Natural killer cell (primary cell): ENCODE measurements at places on chromosomes 7 and 10. TPM values are rescaled to one million over a fixed set of nuclear protein-coding genes. Genes with fewer than 3 reads are reported as not detected.

DNA sequence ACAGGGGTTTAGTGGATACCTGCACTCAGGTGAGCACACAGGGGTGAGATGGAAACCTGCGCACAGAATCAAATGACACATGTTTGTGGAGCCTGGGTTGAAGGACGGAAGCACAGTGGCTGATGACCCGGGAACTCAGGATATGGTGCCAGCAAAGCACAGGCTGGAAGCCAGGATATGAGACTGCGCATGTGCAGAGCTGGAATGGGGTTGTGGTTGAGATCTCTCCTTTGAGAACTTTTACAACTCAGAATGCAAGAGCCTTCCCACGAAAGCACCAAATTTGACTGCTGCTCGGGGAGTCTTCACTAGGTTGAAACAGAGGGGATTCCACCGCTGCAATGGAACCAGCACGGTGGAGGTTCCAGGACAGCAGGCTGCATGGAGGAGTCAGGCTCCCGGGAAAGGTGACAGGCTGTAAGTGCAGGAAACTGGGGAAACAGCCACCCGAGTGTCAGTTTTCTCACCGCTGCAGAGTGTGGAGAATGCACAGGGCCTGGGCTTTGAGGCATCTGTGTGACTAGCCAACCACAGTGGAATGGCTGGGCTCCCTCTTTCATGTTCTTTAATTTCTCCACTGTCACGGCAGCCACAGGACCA lies 133.4 kb upstream of the TCERG1L start:
- H3K4me1 ChIP-seq = no peaks in the 10 kb centered on the region
- no peak overlapping the region for H3K27ac ChIP-seq
- H3K36me3 ChIP-seq = no peaks in the 10 kb centered on the region
- H3K4me3 ChIP-seq = no peak overlapping the region

DNA sequence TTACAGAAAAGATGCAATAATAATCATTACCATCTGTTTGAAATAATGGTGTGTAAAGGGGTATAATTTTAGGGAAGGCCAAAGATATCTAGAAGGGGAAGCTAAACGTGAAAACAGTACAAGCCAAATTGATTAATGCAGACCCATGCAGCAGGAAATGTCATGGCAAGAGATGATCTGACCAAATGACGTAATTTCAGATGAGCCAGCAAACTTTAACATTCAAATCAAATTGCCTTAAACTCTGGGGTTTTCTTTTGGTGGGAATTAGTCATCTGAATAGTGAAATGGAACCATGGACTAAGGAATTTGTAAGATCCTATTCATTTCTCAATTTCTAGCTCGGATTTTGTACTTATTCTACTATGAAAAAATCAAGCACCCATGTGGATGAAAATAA lies 21.4 kb upstream of the SCIN start:
- no peaks in the 10 kb centered on the region for H3K4me1 ChIP-seq
- no peak overlapping the region for H3K27ac ChIP-seq
- no peak overlapping the region for H3K4me3 ChIP-seq
- no peaks in the 10 kb centered on the region for H3K27me3 ChIP-seq

- H3K36me3 ChIP-seq = no peaks in the 10 kb centered on the region
- no peak overlapping the region for H3K4me3 ChIP-seq
- no peak for DNase-seq
- no peak overlapping the region for H3K27ac ChIP-seq
- no peaks in the 10 kb centered on the region for H3K4me1 ChIP-seq
These were observed 180.6 kb downstream of the ABCA13 start for GRCh38 chr7:48351900-48352299.

- no peaks in the 10 kb centered on the region for H3K36me3 ChIP-seq
- H3K4me1 ChIP-seq = no peaks in the 10 kb centered on the region
- DNase-seq = no peak
- H3K27ac ChIP-seq = no peak overlapping the region
- H3K4me3 ChIP-seq = no peak overlapping the region
- no peaks in the 10 kb centered on the region for H3K27me3 ChIP-seq
These were observed 160.9 kb upstream of the CSTF2T start for GRCh38 chr10:51860257-51860656.

Gene SPDYE5
- not detected for total RNA-seq

GRCh38 chr10:102421757-102422512 lies 1.3 kb downstream of the FBXL15 start:
- H3K27me3 ChIP-seq = peaks cover 15% of the 10 kb centered on the region
- H3K4me1 ChIP-seq = peaks cover 39% of the 10 kb centered on the region
- peak overlapping the region; percentile 83 for H3K4me3 ChIP-seq
- peak overlapping the region; percentile 81 for H3K27ac ChIP-seq
- peak; percentile 58 for DNase-seq
- peaks cover 11% of the 10 kb centered on the region for H3K36me3 ChIP-seq

DNA sequence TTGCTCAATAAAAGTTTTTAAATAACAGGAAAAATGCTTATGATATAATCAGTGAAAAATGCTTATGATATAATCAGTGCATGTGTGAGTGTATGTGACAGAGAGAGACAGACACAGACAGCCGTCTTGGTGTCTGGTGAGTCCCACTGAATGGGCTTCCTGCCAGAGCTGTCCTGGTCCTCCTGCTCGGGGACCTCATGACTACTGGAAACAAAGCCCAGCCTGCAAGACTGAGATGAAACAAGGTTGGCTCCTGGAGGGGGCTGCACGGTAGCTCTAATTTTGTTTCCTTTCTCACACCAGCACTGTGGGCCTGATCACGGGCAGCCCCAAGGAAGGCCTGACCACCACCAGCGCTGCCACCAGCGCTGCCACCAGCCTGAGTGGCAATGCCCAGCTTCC lies 57.3 kb downstream of the NRP1 start:
- H3K4me3 ChIP-seq = no peak overlapping the region
- no peaks in the 10 kb centered on the region for H3K36me3 ChIP-seq
- H3K27ac ChIP-seq = no peak overlapping the region
- H3K4me1 ChIP-seq = no peaks in the 10 kb centered on the region
- peaks cover 4% of the 10 kb centered on the region for H3K27me3 ChIP-seq

GRCh38 chr10:64574371-64574770 lies 1053.2 kb downstream of the REEP3 start:
- no peaks in the 10 kb centered on the region for H3K4me1 ChIP-seq
- no peaks in the 10 kb centered on the region for H3K36me3 ChIP-seq
- H3K4me3 ChIP-seq = no peak overlapping the region
- no peaks in the 10 kb centered on the region for H3K27me3 ChIP-seq

Gene CPVL
- total RNA-seq = 4.9 TPM

Gene ANXA8L1
- not detected for total RNA-seq

GRCh38 chr7:149180722-149181449 lies 14.5 kb upstream of the ZNF282 start:
- no peak overlapping the region for H3K27ac ChIP-seq
- DNase-seq = no peak
- peaks cover 42% of the 10 kb centered on the region for H3K36me3 ChIP-seq
- no peak overlapping the region for H3K4me3 ChIP-seq

GRCh38 chr7:113698556-113699220 lies 220.1 kb downstream of the PPP1R3A start:
- no peak overlapping the region for H3K27ac ChIP-seq
- H3K36me3 ChIP-seq = no peaks in the 10 kb centered on the region
- H3K4me1 ChIP-seq = no peaks in the 10 kb centered on the region
- no peaks in the 10 kb centered on the region for H3K27me3 ChIP-seq

Gene KRIT1
- total RNA-seq = 76.7 TPM

GRCh38 chr7:100825751-100826513 lies 1.4 kb downstream of the EPHB4 start:
- peaks cover 28% of the 10 kb centered on the region for H3K4me1 ChIP-seq
- no peaks in the 10 kb centered on the region for H3K36me3 ChIP-seq
- no peak overlapping the region for H3K27ac ChIP-seq

Gene VDAC2
- total RNA-seq = 110 TPM

Gene CTTNBP2
- not detected for total RNA-seq

DNA sequence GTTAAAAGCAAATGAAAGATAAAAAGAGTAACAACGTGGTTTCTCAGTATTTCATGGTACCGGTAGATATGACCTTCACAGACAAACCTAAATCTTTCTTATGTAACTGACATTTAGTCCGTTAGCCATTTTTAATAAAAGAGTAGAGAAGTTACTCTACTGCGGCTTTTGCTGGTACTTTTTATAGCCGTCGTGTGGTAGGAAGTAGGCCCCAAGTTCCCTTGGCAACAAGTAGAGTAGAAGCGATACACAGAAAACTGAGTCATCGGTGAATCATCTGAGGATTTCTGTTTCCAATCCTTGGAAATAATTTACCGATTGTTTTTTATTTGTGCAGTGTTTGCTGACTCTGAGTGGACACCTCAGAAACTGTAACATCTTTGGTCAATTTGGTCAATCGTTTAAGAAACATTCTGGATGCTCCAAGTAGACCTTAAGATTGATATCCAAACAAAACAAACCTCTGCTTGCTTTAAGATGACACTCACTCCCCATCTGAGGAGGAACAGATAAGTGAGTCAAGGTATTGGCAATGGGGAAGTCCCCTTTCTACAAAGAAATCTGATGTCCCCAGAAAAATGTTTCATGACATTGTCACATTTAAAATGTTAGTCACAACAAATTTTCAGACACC lies 63.9 kb upstream of the AHR start:
- DNase-seq = peak; percentile 50
- H3K27me3 ChIP-seq = no peaks in the 10 kb centered on the region
- H3K4me3 ChIP-seq = peak overlapping the region; percentile 0
- H3K36me3 ChIP-seq = no peaks in the 10 kb centered on the region

- no peak for DNase-seq
- no peak overlapping the region for H3K27ac ChIP-seq
- H3K36me3 ChIP-seq = no peaks in the 10 kb centered on the region
- peaks cover 41% of the 10 kb centered on the region for H3K4me1 ChIP-seq
- H3K4me3 ChIP-seq = no peak overlapping the region
These were observed 49.9 kb upstream of the UCN3 start for GRCh38 chr10:5314840-5315239.

GRCh38 chr10:21336476-21337170 lies 188.9 kb downstream of the SKIDA1 start:
- H3K27me3 ChIP-seq = no peaks in the 10 kb centered on the region
- DNase-seq = no peak
- no peaks in the 10 kb centered on the region for H3K36me3 ChIP-seq
- no peak overlapping the region for H3K27ac ChIP-seq
- no peaks in the 10 kb centered on the region for H3K4me1 ChIP-seq

Gene NPSR1
- total RNA-seq = not detected

Gene SEMA3E
- not detected for total RNA-seq

DNA sequence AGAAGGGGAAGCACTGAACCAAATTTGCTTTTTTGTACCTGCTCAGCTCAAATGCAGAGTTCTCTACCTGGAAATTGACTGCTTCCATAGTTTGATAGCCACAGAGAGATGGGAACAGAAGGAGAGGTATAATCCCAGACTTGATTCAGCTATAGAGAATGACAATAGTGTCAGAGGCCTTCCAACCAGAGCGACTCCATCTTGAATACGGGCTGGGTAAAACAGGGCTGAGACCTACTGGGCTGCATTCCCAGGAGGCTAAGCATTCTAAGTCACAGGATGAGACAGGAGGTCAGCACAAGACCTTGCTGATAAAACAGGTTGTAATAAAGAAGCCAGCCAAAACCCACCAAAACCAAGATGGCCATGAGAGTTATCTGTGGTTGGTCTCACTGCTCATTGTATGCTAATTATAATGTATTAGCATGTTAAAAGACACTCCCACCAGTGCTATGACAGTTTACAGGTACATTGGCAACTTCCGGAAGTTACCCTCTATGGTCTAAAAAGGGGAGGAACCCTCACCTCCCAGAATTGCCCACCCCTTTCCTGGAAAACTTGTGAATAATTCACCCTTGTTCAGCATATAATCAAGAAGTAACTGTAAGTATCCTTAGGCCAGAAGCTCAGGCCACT lies 42.7 kb upstream of the ATRNL1 start:
- H3K36me3 ChIP-seq = no peaks in the 10 kb centered on the region
- H3K4me1 ChIP-seq = no peaks in the 10 kb centered on the region
- DNase-seq = no peak
- H3K27me3 ChIP-seq = no peaks in the 10 kb centered on the region

Gene SPRN
- total RNA-seq = not detected

Gene FKBP9
- 2.3 TPM for total RNA-seq

DNA sequence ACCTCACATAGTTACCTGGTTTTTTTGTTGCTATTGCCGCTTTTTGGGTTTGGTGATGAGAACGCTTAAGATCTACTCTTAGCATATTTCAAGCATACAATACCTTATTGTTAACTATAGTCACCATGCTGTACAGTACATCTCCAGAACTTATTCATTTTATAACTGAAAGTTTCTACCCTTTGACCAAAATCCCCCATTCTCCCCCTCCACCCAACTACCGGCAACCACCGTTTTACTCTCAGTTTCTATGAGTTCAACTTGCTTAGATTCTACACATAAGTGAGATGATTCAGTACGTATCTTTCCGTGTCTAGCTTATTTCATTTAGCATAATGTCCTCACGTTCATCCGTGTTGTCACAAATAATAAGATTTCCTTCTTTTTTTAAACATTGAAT lies 86.7 kb upstream of the IL6 start:
- no peaks in the 10 kb centered on the region for H3K4me1 ChIP-seq
- H3K27ac ChIP-seq = no peak overlapping the region

Gene POLR2J2
- 63.8 TPM for total RNA-seq

DNA sequence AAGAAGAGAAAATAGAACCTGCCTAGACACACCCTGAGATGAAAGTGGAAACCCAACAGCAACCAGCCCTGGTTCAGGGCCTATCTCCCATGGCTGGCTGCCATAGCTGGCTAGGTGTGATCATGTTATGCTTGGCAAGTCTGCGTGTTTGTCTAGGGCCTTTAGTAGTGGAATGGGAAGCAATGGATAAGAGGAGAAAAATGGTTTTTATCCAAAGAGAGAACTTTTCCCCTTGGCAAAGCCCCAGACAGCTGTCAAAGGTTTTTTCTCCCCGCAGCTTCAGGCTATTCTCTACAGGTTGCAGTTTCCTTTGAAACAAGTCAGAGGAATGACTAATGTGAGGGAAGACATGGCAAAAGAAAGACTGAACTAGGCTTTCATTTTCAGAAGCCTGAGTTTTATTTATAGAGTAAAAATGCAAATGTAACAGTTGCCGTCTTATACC lies 161.5 kb downstream of the SEMA3D start:
- no peak overlapping the region for H3K27ac ChIP-seq
- no peaks in the 10 kb centered on the region for H3K4me1 ChIP-seq
- no peak for DNase-seq
- no peak overlapping the region for H3K4me3 ChIP-seq
- H3K27me3 ChIP-seq = no peaks in the 10 kb centered on the region

DNA sequence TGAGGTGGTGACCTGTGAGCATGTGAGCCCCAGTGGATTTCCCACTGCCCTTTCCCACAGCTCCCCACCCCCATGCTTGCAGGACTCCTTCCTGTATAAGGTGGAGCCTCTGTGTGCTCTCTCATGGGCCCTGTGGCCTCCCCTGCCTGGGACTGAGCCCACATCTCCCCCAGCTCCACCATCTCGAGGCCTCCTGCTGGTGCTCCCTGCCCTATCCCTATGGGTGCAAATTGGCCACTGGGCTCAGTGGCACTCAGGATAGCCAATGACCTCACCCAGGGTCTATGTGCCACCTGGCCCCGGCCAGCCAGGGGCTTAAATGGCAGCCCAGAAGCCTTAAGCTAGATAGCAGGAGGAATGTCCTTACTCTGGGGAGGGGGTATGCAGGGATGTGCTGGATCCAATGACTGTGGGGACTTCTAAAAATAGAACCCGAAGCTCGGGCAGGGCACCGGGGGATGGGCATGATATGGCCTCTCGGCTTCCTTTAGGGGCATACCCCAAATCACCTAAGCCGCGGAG lies 2.0 kb downstream of the LDB3 start:
- no peak for DNase-seq
- no peak overlapping the region for H3K27ac ChIP-seq
- no peaks in the 10 kb centered on the region for H3K27me3 ChIP-seq
- H3K4me3 ChIP-seq = no peak overlapping the region

Gene CFAP70
- total RNA-seq = 0.28 TPM

- no peak overlapping the region for H3K27ac ChIP-seq
- H3K36me3 ChIP-seq = no peaks in the 10 kb centered on the region
- no peak overlapping the region for H3K4me3 ChIP-seq
These were observed 16.1 kb upstream of the ZC3HAV1 start for GRCh38 chr7:139125657-139126056.
